RPMI8226 (cell line): ENCODE measurements at places on chromosomes 13 and 19.
A peak's percentile ranks its signal among the peaks of the same experiment; 100 is the strongest.

DNA sequence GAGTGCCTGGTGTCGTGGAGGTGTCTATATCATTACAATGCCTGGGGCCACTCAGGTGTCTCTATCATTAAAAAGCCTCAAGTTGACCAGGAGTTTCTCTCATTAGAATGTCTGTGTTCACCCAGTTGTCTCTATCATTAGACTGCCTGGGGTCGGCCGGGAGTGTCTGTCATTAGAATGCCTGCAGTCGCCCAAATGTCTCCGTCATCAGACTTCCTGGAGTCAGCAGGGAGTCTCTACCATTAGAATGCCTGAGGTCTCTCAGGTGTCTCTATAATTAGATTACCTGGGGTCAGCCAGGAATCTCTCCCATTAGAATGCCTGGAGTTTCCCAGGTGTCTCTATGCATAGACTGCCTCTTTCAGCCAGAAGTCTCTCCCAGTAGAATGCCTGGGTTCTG, 1477.6 kb downstream of the UQCRFS1 start:
- no peak for DNase-seq

DNA sequence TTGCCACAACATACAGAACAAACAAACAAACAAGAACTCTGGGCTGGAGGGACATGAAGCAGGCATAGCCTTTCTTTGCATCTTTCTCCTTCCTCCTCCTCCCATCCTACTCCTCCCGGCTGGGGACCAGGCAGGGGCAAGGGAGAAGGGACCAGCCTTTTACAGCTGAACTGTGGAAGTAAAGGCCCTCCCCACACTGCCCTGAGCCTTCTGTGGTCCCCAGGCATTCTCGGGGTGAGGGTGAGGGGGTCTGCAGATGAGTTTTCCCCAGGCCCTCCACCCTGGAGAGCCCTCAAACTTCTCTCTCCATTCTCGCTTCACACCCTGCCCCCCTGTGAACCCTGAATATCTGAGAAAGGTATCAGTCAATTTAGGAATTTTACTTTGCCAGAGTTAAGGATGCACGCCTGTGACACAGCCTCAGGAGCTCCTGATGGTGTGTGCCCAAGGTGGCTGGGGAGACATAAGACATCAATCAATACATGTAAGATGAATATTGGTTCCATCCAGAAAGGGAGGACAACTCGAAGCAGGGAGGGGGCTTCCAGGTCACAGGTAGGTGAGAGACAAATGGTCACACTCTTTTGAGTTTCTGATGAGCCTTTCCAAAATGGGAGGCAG, 170.9 kb downstream of the COL4A1 start:
- DNase-seq, result no peak

DNA sequence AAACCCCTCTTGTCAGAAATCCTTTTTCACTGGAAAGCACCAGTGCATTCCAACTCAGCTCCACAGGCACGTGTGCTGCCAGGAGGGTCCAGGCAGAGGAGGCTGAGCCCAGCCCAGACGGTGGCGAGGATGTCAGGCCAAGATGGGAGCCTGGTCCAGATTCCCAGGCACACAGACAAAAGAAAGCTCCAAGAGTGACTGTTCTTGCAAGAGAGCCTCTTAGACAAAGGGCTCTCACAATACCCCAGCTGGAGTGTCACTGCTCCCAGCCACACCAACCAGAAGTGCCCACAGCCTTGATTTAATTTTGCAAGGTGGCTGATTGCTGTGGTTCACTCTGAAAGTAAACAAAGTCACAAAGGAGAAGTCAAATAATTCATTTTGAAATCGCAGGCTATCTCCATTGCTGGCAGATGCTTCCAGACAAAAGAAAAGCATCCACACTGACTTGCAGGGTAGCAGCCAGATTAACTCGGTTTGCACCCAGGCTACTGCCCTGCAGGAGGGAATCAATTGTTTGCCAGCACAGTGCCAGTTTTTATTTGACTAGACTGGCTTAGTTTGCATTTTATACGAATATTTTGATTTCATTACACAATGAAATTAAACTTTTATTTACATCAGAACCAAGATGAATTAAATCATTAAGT, 95.1 kb downstream of the RAB20 start:
- no peak for DNase-seq

DNA sequence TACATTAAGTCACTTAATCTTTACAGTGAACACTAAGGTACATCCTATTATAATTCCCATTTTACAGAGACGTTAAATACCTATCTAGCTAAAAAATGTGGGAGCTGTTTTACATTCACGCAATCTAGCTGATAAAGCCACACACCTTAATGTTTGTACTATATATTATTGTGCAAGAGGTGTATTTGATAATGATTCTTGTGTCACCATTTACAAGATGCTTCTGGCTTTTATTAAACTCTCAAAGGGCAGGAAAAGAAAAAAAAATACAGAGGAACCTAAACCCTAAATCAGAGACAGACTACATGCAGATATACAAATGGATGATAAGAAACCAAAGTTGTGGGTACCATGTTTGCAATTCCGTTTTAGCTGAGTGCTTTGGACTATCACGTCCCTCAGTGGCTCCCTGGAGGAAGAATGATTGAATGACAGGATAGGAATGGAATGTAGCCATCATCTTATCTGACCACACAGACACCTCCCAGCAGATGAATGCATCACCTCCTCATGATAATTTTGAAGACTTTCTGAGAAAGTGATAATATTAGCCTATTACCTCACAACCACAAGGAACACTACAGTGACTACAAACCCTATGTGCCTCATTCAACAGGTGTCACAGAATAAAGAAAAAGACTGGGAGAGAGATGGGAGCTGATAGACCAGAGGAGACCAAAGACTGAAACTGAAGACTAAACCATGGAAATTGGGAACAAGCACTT, 230.5 kb upstream of the SERP2 start:
- DNase-seq, result no peak

DNA sequence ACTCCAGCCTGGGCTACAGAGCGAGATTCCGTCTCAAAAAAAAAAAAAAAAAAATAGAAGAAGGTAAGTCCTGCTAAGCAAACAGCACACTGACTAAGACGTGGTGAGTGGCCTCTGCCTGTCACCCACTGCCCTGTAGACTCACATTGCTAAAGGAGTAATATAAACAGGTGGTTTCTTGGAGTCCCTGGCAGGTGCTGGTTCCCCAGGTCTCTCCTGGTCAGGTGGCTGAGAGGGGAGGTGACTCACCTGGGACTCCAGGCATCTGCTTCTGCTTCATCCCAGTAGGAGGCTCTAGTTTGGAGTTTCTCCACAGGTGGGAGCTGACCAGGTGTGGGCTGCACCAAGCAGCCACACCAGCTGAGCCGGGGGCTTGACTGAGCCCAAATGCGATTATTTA, at the start of gene OR10H1:
TSS of gene OR10H1 (minus strand) at position 359 of the 400 bp plus-strand sequence. CDS start 7,627 bp downstream, outside the sequence.
- DNase-seq, result peak; percentile 5
